Astrocyte (in vitro differentiated cells and primary cell): ENCODE measurements at places on chromosomes 6 and 20. TPM values are rescaled to one million over a fixed set of nuclear protein-coding genes. Genes with fewer than 3 reads are reported as not detected.
A peak's percentile ranks its signal among the peaks of the same experiment; 100 is the strongest.

DNA sequence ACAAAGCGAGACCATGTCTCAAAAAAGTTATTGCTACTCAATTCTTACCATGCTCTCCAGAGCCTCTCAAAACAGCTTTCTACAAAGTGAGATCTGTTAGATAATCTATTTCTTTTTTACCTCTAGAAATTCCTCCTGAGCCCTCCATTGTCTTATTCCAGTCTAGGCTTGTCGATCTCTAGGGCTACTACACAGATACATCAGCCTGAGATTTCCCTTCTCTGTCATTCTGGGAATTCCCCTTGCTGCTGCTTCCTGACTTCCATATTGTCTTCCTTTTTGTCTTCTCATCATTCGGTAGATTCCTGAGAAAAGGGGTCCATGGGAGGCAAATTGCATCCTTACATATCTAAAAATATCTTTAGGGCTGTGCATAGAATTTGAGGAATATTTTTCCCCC is 75.6 kb upstream of the GNRH2 start:
- H3K27ac ChIP-seq: no peak overlapping the region
- no peaks in the 10 kb centered on the region for H3K4me1 ChIP-seq
- H3K36me3 ChIP-seq: peaks cover 5% of the 10 kb centered on the region
- H3K27me3 ChIP-seq: no peaks in the 10 kb centered on the region
- no peak for DNase-seq
- no peak overlapping the region for H3K4me3 ChIP-seq

- H3K4me1 ChIP-seq: no peaks in the 10 kb centered on the region
- DNase-seq: no peak
- H3K27me3 ChIP-seq: no peaks in the 10 kb centered on the region
- no peaks in the 10 kb centered on the region for H3K36me3 ChIP-seq
- no peak overlapping the region for H3K4me3 ChIP-seq
Observed at GRCh38 chr20:57409316-57409671, 18.1 kb downstream of the RBM38 start.

DNA sequence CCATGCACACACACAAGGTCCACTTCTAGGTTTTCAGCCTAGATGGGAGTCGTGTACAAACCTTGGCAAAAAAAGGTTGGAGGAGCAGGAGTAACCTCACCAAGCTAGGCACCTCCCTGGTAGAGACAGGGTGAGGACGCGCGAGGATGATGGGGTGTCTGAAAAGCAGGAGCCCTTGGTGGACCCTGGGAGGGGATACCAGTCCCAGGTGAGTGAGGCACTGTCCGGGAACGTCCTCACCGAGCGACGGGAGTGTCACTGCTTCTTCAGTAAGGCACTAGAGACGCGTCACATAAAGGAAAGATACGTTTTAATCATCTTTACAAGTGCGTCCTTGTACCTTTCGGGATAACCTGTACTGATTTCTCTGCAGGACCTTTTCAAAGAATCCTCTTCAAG is 29.4 kb upstream of the ZBP1 start:
- H3K4me3 ChIP-seq: no peak overlapping the region
- H3K36me3 ChIP-seq: peaks cover 21% of the 10 kb centered on the region
- peaks cover 3% of the 10 kb centered on the region for H3K4me1 ChIP-seq
- no peak for DNase-seq
- no peak overlapping the region for H3K27ac ChIP-seq

- no peaks in the 10 kb centered on the region for H3K27me3 ChIP-seq
- H3K36me3 ChIP-seq: no peaks in the 10 kb centered on the region
- no peak for DNase-seq
Observed at GRCh38 chr6:139014945-139015344, 13.6 kb upstream of the ABRACL start.

CRISP2 gene
- total RNA-seq: not detected in 2 replicates

DNA sequence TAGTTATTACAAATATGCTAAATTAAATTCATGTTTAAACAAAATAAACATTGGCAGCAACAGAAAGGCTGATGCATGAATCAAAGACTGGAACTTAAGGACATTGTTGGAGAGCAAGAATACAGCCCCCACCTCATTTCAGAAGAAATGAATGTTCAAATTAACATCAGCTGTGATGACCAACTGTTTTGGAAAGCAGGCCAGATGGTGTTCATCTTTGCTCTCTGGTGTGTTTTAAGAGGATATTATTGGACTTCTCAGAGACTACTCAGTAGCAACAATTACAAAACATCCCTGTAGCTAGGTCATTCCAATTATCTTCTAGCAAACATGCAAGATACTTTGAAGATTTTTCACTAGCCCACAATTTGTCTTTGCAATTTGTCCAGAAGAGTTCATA is 118.6 kb upstream of the DOK5 start:
- H3K36me3 ChIP-seq: no peaks in the 10 kb centered on the region
- no peak overlapping the region for H3K4me3 ChIP-seq
- no peaks in the 10 kb centered on the region for H3K27me3 ChIP-seq
- no peak for DNase-seq
- H3K27ac ChIP-seq: no peak overlapping the region
- no peaks in the 10 kb centered on the region for H3K4me1 ChIP-seq

- no peak overlapping the region for H3K27ac ChIP-seq
- no peaks in the 10 kb centered on the region for H3K27me3 ChIP-seq
- no peak overlapping the region for H3K4me3 ChIP-seq
- no peaks in the 10 kb centered on the region for H3K4me1 ChIP-seq
- peak; percentile 56 for DNase-seq
Observed at GRCh38 chr6:118403036-118403435, 145.1 kb upstream of the PLN start.
